OCI-LY7 (cell line): ENCODE measurements at places on chromosomes 12 and 14. TPM values are rescaled to one million over a fixed set of nuclear protein-coding genes. Genes with fewer than 3 reads are reported as not detected.

Gene AQP6
- not detected in 2 replicates for total RNA-seq

Gene CLEC7A
- not detected in 2 replicates for total RNA-seq

Gene GUCY2C
- 0.31 and 0.32 TPM in 2 replicates for total RNA-seq

Gene PFKM
- 72.5 and 80.1 TPM in 2 replicates for total RNA-seq

Gene FAM186B
- 2.4 and 2.8 TPM in 2 replicates for total RNA-seq
